ENCODE measurements at places on chromosomes 6 and 20.

GRCh38 chr20:3865152-3865886 is 18.7 kb downstream of the MAVS start:
- DNase-seq, result no peak

DNA sequence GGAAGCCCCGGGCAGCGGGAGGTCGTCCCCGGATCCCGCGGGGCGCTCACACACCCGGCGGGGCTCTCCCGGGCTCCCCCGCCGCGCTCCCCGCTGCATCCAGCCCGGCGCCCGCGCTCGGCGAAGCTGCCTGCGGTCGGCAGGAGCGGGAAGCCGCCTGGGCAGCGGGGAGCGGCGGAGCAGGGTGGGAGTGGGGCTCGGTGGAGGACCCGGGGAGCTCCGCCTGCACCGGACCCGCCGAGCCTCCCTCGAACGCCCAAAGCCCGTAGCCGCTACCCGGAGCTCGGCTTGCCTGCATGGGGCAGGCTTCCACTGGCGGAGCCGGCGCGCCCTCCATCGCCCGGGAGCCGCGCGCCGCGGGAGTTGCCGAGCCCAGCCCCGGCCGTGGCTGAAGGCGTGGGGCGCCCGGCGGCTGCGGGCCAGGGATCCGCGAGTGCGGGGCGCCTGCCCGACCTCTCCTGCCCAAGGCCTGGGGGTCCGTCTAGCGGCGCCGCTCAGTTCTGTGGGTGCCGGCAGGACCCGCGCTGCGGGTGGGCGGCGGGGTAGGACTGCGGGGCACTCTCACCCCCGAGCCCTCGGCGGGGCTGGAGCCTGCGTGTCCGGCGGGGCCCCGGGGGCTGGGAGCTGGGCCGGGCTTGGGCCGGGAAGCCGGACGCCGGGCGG is 671 bp downstream of the CDH4 start:
- no peak for DNase-seq

GRCh38 chr20:47922269-47922668 is 137.0 kb upstream of the SULF2 start:
- DNase-seq, result no peak

DNA sequence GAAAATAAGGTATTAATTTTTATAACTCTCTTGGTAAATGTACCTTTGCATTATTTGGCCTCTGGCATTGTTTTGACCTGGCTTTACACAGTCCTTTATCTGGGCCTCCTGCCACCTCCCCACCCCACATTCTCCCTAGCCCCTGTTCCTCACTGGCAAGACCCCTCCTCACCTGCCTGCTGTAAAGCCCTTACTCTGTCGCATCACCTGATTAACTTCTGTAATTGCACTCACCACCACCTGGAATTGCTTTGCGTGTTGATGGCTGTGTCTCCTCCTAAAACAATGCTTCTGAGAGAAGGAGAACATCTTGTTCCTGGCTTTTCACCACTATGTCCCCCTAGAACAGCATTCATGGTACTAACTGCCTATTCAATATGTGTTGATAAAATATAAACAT is 24.8 kb downstream of the SNX9 start:
- DNase-seq, result no peak

DNA sequence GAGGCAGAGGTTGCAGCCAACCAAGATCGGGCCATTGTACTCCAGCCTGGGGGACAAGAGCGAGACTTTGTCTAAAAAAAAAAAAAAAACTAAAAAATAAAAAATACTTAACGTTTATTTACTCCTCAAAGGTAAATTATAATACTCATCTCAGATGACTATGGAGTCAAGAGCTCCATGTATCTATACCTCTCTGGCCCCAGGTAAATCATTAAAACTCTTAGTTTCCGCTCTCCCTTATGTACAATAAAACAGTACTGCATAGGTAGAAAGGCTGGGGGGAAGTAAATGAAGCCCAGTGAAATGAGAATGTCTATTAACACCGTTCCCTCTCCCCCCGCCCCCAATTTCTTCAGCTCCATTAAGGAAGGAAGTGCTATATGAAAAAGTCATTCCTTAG is 1.2 kb downstream of the SRSF12 start:
- DNase-seq, result no peak

DNA sequence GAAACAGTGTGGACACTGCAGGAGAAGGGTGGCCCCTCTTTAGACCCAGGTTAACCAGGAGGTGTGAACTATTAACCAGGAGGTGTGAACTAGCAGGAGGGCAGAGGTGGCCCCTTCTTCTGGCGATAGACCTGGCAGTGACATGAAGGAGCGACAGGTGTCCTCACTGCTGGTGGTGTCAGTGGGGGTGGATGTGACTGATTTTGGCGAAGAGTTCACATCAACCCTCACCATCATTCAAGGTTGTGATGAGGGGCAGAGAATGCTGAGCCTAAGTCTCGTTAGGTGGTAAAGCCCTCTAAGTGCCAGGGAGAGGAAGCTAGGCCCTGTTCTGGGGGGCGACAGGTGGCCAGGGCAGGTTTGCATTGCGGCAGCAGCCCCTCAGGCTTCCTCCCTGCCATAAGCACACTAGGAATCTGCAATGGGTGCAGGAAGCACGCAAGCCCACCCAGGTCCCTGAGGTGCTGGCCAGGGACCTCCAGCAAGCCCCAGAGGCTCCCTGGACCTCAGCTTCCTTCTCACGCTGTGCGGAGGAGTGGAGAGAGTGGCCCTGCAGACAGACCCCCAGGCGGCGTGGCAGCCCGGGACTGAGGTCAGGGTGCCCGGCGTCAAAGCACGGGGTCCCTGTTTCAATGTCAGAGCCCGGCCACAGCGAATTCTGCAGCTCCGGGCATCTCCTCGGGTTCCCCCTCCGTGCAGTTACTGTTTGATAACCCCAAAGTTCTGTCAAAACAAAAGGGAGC is 13.7 kb downstream of the NPEPL1 start:
- no peak for DNase-seq

GRCh38 chr6:133169901-133170300 is 71.3 kb upstream of the EYA4 start:
- no peak for DNase-seq

- DNase-seq, result no peak
Measured at GRCh38 chr6:2862712-2863181, 21.1 kb upstream of the SERPINB1 start.

GRCh38 chr6:93209358-93209757 is 210.0 kb downstream of the EPHA7 start:
- no peak for DNase-seq

- DNase-seq, result no peak
Measured at GRCh38 chr6:2881423-2881822, 21.7 kb downstream of the SERPINB9 start.

DNA sequence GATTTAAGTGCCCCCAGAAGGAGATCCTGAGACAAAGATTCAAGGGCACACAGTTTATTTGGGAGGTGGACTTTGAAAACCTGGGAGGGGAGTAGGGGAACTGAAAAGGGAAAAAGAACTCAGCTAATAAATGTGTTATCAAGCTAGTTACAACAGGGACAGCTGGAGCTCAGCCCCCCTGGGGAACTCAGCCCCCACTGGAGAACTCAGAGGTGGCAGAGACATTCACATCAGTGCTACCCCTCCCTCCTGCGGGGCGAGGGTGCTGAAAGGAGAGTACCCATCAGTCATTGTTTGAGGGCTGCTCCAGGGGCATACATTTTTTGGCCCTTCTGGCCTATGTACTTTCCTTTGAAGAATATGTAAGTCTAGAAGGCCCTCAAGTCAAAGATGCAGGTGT is 101.4 kb downstream of the LRFN2 start:
- no peak for DNase-seq

DNA sequence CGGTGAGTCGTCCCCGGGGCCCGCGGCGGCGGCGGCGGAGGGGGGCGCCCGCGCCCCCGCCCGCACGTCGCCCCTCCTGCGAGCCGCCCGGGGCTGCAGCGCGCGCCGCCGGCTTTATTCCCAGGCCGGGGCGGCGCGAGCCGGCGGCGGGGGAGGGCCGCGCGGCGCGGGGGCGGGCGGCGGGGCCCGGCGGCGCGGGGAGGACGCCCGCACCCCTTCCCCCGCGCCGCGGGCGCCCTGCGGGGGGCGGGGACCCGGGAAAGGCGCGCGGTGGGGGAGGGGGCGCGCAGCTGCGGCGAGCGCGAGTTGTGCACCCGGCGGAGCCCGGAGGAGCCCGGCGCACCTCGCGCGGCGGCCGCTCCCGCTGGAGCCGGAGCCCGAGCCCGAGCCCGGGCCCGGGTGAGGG is 646 bp downstream of the HMGA1 start:
- peak; percentile 31 for DNase-seq

DNA sequence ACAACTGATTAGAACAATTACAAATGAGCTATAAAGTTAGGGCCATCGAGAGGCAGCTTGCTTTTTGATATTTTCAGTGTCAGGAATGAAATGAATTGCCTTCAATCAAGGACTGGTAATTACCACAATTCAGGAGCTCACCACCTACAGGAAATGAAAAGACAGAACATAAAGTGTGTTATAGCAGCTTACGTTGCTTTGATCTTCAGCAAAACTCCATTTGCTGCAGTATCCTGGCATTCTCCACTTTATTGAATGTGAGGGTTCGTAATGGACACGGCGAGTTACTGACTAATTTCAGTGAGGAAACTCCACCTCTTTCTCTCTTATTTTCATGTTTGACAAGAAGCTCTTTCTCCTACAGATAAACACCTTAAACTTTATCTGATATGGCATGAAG is 440.0 kb upstream of the HSF2 start:
- no peak for DNase-seq

GRCh38 chr6:151089978-151090377 is 149.8 kb upstream of the AKAP12 start:
- DNase-seq, result no peak

GRCh38 chr20:51525241-51526105 is 17.0 kb downstream of the NFATC2 start:
- peak; percentile 72 for DNase-seq

DNA sequence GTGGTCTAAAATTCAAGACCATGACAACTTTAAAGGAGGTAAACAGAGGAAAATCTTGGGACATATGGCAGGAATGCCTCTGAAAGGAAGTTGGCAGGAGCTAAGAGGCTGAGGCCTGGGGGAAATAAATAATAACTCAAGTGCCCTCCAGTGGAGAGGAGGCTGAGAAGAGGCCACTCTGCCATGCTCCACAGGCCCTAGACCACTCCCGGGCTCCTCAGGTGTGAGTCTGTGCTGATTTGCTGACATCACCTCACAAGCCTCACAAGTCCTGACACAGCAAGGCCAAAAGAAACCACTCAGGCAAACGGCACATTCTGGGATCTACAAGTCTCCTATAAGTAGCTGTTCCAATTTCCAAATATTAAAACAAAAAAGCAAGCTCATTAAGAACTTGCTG is 91.0 kb upstream of the RIPOR2 start:
- DNase-seq, result no peak

GRCh38 chr20:46028110-46028509 is 905 bp upstream of the SLC12A5 start:
- DNase-seq, result no peak

- no peak for DNase-seq
Measured at GRCh38 chr6:132973514-132973993, 159.2 kb downstream of the RPS12 start.

DNA sequence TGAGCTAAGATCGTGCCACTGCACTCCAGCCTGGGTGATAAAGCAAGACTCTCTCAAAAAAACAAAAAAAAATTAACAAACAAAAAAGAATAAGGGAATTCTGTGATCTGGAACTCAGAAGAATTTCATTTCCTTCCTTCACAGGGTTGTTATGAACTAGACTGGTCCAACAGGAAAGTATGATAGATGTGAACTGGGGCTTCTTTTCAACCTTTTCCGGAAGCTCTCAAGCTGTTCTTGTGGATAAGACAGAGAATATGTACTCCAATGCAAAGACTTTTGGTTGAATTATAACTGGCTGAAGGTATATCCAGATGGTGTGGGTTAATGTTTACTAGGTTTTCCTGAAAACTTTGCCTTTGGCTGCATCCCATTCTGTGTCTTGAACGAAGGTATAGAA is 5.3 kb downstream of the RNF8 start:
- no peak for DNase-seq

DNA sequence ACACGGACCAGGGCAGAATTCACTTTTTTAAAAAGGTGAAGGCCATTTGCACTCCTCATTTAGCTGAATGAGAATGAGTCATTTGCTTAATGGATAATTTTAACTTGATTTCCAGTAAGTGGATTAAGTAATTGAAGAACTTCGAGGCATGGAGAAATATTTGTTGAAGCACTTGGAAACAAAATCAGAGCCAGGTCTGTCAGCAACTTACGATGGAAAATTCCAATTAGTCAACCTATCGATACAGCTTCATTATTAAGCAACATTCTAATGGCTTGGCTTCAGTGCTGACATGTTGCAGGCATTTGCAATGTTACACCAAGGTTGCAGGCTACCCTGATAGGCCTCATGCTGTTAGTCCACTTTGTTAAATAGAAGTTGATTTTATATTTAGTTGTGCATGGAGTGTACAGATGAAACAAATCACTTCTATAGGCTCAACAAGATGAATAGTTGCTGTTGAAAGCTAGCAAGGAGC is 423.5 kb upstream of the SLC35B3 start:
- DNase-seq, result no peak

DNA sequence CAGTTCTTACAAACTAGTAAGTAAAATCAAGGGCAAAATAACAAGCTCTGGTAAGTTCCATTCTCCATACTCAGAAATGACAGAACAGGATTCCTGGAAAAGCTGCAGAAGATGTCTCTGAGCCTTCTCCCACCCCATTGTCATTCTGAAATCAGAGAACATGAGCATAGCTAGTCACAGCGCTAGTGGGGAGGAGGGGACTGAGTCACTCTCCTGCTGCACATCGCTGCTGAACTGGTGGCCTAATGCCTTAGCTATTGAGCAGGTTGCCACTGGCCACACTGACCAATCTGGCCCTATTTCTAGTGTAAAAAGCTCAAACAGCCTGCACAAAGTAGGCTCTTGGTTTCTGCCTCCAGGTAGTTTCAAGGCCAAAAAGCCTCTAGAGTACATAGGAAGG is 26.1 kb upstream of the RIPPLY2 start:
- DNase-seq, result no peak

DNA sequence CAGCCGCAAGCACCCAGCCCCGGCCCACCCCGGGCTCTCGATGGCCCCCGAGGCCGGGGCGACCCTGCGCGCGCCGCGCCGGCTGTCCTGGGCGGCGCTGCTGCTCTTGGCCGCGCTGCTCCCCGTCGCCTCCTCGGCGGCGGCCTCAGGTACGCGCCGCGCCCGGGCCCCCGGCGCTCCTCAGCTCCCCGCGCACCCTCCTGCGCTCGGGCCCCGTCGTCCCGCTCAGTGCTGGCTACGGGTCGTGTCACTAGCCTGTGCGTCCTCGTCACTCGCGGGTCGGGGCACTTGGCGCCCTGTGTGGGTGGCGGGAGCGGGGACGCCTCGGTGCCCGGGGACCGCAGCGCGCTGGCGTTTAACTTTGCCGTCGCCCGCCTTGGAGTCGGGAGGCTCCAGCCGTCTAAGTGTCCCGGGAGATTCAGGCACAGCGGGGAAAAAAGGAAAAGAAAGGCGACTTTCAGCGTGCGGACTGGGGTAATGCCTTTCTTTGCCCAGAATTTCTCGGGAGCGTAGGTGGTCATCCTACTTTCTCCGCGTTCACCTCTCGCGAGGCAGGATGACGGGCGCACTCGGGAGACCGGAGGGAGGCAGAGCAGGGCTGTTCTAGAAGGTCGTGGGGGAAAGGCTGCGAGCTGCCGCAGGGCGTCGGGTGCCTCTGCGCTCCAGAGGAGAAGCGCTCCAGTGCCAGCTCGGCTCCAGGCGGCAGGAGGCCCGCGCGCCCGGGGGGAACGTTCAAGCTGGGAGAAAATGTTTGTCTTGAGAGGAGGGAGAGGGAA is 545 bp downstream of the FNDC1 start:
- peak; percentile 12 for DNase-seq

- DNase-seq, result no peak
Measured at GRCh38 chr20:3875378-3875974, 13.7 kb upstream of the PANK2 start.

GRCh38 chr6:37141281-37142049 is 28.5 kb upstream of the PIM1 start:
- no peak for DNase-seq

- DNase-seq, result no peak
Measured at GRCh38 chr6:110756817-110757216, 58.5 kb downstream of the CDK19 start.

Data from activated CD4-positive, alpha-beta T cell treated with anti-CD3 and anti-CD28 coated beads for 4 hours (primary cell).